HepG2 (cell line): ENCODE measurements at places on chromosomes 2 and 18. TPM values are rescaled to one million over a fixed set of nuclear protein-coding genes. Genes with fewer than 3 reads are reported as not detected.

CRACDL gene
- 0.15 TPM in 1 of 2 replicates, not detected in the other for total RNA-seq

GRCh38 chr2:135703300-135703699 lies 38.4 kb upstream of the UBXN4 start:
- no peaks in the 10 kb centered on the region; the same call in 2 of the 3 replicates for H3K36me3 ChIP-seq
- no peaks in the 10 kb centered on the region for H3K4me1 ChIP-seq
- no peak for DNase-seq
- H3K4me3 ChIP-seq, result no peak overlapping the region
- no peak overlapping the region for H3K27ac ChIP-seq

DNA sequence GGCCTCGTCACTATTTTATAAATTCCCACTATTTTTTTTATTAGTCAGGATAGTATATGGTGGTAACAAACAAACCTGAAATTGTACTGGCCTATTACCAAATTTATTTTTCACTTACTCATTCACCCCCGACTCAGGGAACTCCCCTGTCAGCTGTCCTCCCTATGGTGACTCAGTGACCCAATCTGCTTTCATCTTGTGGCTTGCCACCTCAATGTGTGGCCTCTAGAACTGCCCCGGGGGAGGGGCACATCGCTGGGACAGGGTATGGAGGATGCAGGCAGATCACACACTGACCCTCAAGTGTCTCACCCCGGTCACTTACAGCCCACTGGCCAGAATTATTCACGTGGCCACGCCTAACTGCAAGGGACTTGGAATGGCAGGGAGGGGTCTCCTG lies 71.6 kb downstream of the ACTR2 start:
- no peak for DNase-seq
- no peaks in the 10 kb centered on the region for H3K27me3 ChIP-seq
- peak overlapping the region; percentile 58 for H3K4me3 ChIP-seq
- H3K4me1 ChIP-seq, result peaks cover 63% of the 10 kb centered on the region
- H3K27ac ChIP-seq, result no peak overlapping the region
- no peaks in the 10 kb centered on the region for H3K36me3 ChIP-seq

DNA sequence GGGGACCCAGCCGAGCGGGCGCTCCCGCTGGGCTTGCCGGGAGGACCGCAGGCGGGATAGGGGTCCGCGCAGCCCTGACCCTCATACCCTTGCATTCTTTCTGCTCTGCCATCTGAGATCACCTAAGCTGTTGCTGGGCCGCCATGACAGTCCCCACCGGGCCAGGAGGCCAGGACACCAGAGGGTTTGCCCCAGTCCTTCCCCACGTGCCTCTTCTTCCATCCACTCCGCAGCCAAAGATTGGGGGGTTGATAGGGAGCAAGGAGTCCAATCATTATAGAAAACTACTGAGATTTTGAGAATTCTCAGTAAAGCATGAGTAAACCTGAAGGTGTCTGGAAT lies 453 bp upstream of the GRB14 start:
- H3K27me3 ChIP-seq, result no peaks in the 10 kb centered on the region
- peak overlapping the region; percentile 94 for H3K4me3 ChIP-seq
- no peak overlapping the region for H3K27ac ChIP-seq

DNA sequence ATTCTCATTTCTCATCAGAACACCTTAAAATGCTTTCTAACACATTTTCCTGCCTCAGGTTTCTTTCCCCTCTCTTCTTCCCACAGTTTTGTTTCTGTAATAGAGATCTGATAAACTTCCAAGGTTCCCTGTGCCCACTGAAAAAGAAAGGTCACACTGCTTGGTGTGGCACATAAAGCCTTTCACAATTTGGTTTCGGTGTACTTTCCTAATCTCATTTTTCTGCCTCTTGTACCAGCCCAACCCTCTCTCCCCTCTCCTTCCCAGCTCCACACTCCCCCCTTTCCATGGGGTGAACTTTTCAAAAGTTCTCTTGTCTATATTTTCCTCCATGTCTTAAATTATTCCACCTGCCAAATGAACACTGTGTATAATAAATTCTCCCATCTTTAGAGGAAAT lies 7.2 kb downstream of the EIF2AK3 start:
- no peak for DNase-seq
- H3K4me3 ChIP-seq, result no peak overlapping the region
- H3K4me1 ChIP-seq, result peaks cover 37% of the 10 kb centered on the region
- H3K27me3 ChIP-seq, result no peaks in the 10 kb centered on the region

- H3K4me1 ChIP-seq, result no peaks in the 10 kb centered on the region
- H3K36me3 ChIP-seq, result no peaks in the 10 kb centered on the region
- H3K27ac ChIP-seq, result no peak overlapping the region
- no peaks in the 10 kb centered on the region for H3K27me3 ChIP-seq
- no peak overlapping the region for H3K4me3 ChIP-seq
- no peak for DNase-seq
These were observed 165.3 kb downstream of the SNTG2 start for GRCh38 chr2:1115843-1116539.

SMAD4 gene
- total RNA-seq, result 72.0 and 99.1 TPM in 2 replicates

GRCh38 chr2:21314322-21314835 lies 190.6 kb downstream of the TDRD15 start:
- no peak overlapping the region for H3K4me3 ChIP-seq
- no peak overlapping the region for H3K27ac ChIP-seq
- H3K4me1 ChIP-seq, result no peaks in the 10 kb centered on the region

XIRP2 gene
- 0.04 and 0.13 TPM in 2 replicates for total RNA-seq

CDCA7 gene
- 46.2 and 52.5 TPM in 2 replicates for total RNA-seq

- H3K27ac ChIP-seq, result no peak overlapping the region
- no peaks in the 10 kb centered on the region for H3K4me1 ChIP-seq
- H3K4me3 ChIP-seq, result no peak overlapping the region
- H3K36me3 ChIP-seq, result no peaks in the 10 kb centered on the region
These were observed 239.2 kb downstream of the RPIA start for GRCh38 chr2:88930659-88931058.

GRCh38 chr18:35438480-35439234 lies 59.1 kb downstream of the INO80C start:
- H3K4me1 ChIP-seq, result peaks cover 18% of the 10 kb centered on the region
- no peaks in the 10 kb centered on the region for H3K36me3 ChIP-seq
- no peak overlapping the region for H3K27ac ChIP-seq

DNA sequence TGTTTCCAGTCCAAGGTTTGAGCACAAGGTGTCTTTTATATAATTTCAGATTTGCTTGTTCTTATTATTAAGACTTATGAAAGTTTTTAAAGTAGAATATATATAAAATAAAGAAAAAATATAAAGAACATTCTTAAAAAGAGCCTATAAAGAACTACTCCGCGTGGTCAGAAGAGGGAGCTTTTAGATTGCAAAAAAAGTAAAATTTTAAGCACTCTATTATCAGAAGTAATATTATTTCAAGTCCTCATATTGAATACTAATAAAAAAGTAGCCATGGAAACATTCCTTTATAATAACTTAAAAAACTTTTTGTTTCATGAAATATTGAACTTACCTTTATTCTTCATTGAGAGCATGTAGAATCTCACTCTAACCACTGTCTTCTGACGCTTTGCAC lies 51.4 kb downstream of the LINC00305 start:
- no peaks in the 10 kb centered on the region for H3K27me3 ChIP-seq
- H3K4me1 ChIP-seq, result no peaks in the 10 kb centered on the region
- no peak overlapping the region for H3K27ac ChIP-seq

FTCDNL1 gene
- total RNA-seq, result 1.1 and 1.4 TPM in 2 replicates

PLGLB2 gene
- total RNA-seq, result 0.07 TPM in 1 of 2 replicates, not detected in the other

- H3K4me1 ChIP-seq, result no peaks in the 10 kb centered on the region
- H3K27me3 ChIP-seq, result no peaks in the 10 kb centered on the region
- no peaks in the 10 kb centered on the region for H3K36me3 ChIP-seq
- no peak overlapping the region for H3K27ac ChIP-seq
These were observed 88.1 kb downstream of the MRPS9 start for GRCh38 chr2:105125920-105126319.

DNA sequence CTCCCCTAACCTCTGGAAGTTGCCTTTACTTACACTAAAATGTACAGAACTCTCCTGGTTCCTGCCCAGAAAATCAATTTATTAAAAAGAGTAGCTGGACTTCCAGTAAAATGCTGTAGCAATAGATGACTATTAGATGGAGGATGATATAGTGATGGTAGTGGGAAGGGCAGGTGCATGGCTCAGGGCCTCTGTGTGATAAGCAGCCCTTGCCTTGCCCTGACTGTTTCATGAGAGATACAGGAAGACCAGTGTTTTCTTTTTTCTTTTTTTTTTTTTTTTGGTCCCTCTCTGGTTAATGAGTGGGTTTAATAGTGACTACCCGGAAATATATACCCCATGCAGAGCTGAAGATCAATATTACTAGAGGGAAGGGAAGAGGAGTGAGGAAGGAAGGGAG lies 48.7 kb upstream of the NEDD4L start:
- H3K4me1 ChIP-seq, result peaks cover 46% of the 10 kb centered on the region
- no peak overlapping the region for H3K4me3 ChIP-seq
- no peaks in the 10 kb centered on the region for H3K36me3 ChIP-seq
- no peak overlapping the region for H3K27ac ChIP-seq

DNA sequence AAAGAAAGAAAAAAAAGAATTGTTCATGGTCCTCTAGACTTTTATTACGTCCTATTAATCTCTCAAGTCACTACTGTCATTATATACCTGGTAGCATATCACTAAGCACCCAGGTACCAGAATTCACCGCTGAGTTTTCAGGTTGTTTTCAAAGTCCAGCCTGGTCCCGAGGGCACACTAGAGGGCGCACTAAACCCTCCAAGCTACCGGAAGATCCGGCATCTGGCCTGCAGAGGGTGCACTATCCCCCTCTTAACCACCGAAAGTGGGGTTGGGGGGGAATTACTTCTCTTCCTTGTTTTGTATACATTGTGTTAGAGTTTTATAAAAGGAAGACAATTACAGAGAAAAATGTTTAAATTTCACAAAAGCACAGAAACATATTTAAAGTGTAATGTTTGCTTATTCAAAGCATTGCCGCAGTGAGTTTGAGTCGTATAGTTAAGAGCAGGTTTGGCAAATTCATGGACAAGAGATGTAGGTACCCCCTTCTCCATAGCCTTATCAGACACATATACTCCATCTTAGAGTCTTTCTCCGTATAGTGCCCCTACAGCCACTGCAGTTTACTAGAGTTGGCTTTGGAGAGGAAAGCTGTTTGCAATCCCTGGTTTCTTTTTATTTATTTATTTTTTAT lies 19.2 kb downstream of the MOGAT1 start:
- H3K36me3 ChIP-seq, result no peaks in the 10 kb centered on the region; the same call in 2 of the 3 replicates
- no peaks in the 10 kb centered on the region for H3K27me3 ChIP-seq
- H3K4me1 ChIP-seq, result peaks cover 12% of the 10 kb centered on the region
- peak; percentile 81 for DNase-seq

GPAT2 gene
- total RNA-seq, result not detected in 2 replicates

MYO7B gene
- not detected in 2 replicates for total RNA-seq

CRYGB gene
- not detected in 2 replicates for total RNA-seq

GRCh38 chr2:46848447-46848846 lies 67.2 kb downstream of the MCFD2 start:
- H3K4me1 ChIP-seq, result peaks cover 59% of the 10 kb centered on the region
- no peaks in the 10 kb centered on the region for H3K36me3 ChIP-seq
- H3K27ac ChIP-seq, result no peak overlapping the region
- peaks cover 63% of the 10 kb centered on the region for H3K27me3 ChIP-seq
- no peak overlapping the region for H3K4me3 ChIP-seq

ELOA2 gene
- not detected in 2 replicates for total RNA-seq

DNA sequence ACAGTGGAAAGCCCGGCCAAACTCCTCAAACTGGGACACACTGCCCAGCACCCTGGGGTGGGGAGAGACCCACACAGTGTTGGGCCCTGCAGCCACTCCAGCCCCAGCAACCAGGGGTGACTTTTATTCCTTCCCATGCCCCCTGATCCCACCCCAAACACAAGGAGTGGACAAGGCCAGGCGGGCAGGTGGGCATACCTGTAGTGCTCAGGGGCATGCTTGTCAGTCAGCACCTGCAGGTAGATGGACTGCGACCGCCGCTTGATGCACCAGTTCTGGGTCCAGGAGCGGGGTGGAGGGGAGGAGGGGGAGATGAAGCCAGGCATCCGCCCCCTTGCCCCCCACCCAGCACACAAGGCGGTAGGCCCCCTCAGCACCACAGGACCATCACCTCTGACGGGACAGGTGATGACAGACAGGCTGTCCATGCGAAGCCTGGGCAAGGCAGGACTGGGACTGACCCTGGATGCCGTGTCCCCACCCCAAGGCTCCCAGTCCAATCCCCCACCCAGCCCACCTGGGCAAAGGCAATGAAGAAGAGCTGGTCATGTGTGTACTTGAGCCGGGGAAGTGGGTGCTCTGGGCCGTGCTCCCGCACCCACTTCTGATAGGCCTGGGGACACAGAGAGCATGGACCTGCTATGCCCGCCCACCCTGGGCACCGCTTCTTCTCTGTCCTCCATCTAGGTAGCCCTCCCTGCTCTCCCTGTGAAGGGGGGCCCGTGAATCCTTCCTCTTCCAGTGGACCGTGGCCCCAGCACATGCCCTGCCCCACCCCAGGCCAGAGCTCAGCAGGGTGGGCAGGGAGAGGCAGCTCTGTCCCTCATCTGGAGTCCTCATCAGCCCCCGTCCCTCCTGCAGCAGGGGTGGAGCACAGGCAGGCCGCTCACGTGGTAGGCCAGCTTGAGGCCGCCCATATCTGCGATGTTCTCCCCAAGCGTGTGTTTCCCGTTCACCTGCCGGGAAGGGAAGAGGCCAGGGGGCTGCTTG lies 7.1 kb downstream of the ECEL1 start:
- H3K4me3 ChIP-seq, result no peak overlapping the region
- no peaks in the 10 kb centered on the region for H3K36me3 ChIP-seq
- no peak for DNase-seq
- H3K4me1 ChIP-seq, result no peaks in the 10 kb centered on the region
- no peak overlapping the region for H3K27ac ChIP-seq

PDCD1 gene
- not detected in 2 replicates for total RNA-seq

GRCh38 chr18:27411013-27411412 lies 225.9 kb upstream of the CHST9 start:
- no peak overlapping the region for H3K4me3 ChIP-seq
- H3K4me1 ChIP-seq, result peaks cover 23% of the 10 kb centered on the region
- no peak overlapping the region for H3K27ac ChIP-seq
- DNase-seq, result no peak
- no peaks in the 10 kb centered on the region for H3K27me3 ChIP-seq
- H3K36me3 ChIP-seq, result no peaks in the 10 kb centered on the region

EFHD1 gene
- total RNA-seq, result 0.09 and 0.17 TPM in 2 replicates

GRCh38 chr2:200439981-200440380 lies 69.9 kb downstream of the KCTD18 start:
- peaks cover 95% of the 10 kb centered on the region for H3K36me3 ChIP-seq
- H3K27ac ChIP-seq, result no peak overlapping the region
- H3K27me3 ChIP-seq, result no peaks in the 10 kb centered on the region
- no peak for DNase-seq

PTRHD1 gene
- total RNA-seq, result 69.1 and 72.6 TPM in 2 replicates
